ENCODE measurements at places on chromosomes 12 and 14.

DNA sequence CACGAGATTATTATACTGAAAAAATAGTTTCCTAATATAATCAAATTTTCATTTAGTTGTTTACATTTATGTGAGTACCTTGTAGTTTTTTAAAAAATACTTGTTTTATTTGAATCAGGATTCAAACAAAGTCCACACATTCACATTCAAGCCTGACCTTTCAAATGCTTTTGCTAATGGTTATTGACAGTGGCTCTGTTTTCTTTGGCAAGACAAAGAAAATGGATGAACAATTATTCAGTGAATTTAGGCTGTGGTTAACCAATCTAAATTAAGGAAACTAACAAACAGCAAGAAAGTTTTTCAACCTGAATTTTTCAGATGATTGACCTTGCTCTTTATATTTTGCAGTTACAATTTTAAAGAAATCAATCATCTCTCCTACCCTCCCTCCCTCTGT lies 9.7 kb downstream of the SLC4A8 start:
- DNase-seq: no peak

DNA sequence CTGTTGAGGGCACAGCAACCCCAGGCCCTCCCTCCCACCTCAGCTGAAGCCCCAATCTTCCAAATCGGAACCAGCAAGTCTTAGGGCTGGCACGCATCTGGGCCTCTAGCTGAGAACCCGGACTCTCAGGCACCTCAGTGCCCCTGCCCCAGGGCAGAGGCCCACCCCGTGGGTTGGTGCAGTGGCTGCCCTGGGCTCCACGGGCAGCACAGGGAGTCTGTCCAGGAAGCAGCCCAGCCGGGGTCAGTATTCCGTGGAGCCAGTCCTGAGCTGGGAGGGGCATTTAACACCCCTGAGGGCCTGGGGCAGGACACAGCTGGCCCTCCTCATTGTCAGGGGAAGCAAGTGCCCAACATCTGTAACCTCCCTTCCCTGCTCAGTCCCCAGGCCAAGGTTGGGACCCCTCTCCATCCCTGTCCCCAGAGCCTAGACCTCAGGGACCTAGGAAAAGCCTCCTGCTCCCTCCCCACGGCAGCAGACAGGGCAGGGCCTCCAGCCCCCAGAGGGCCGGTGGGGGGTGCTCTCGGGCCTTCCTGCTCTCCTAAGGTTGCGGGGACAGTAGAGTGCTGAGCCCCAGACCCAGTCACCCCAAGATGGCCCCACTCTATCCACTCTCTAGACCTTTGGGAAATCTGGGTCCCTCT lies 36.5 kb downstream of the SLC6A12 start:
- DNase-seq: no peak

- no peak for DNase-seq
Measured at GRCh38 chr12:123986374-123986965, 13.5 kb downstream of the ZNF664 start.

- peak; percentile 27 for DNase-seq
Measured at GRCh38 chr14:103002578-103003350, 54.6 kb downstream of the CDC42BPB start.

DNA sequence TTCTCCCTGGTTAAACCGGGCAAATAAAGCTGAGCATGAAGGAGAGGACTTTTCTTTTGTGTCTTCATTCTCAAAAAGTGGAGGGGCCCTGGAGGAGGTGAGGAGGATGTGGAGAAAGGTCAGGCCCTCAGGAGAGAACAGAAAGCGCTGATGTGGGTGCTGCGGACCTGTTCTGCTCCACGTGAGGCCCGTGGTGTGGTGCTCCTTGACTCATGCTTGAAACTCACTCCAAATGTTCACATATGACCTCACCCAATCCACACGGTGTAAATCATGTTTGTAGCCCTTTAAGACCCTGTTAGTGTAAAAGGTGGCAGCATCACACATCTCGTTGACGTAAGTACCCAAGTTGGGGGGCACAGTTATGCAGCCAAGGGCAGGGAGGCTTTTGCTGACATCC lies 126.2 kb downstream of the FOXN3 start:
- no peak for DNase-seq

DNA sequence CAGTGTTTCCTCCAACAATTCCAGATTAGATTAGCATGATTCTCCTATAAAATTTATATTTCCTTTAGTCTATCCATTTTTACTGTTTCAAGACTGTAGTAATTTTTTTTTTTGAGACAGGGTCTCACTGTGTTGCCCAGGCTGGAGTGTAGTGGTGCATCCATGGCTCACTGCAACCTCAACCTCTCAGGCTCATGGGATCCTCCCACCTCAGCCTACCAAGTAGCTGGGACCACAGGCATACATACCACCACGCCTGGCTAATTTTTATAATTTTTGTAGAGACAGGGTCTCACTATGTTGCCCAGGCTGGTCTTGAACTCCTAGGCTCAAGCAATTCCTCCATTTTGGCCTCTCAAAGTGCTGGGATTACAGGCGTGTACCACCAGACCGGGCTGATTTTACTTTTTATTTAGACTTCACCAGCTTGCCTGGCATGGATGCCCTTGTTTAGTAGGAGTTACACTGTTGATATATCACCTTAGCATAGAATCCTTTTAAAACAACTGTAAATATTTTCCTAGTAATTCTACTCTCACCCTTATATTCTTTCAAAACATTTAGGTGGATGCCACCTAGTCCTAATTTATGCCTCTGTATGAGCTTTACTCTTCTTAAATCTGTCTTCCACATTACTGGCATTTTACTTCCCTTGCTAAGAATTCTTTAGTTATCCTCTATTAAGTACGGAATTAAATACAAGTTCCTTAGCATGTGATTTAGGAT lies 55.8 kb upstream of the LIMA1 start:
- no peak for DNase-seq

- no peak for DNase-seq
Measured at GRCh38 chr14:47746986-47747385, 71.6 kb upstream of the MDGA2 start.

- no peak for DNase-seq
Measured at GRCh38 chr12:57057067-57057751, 7.3 kb upstream of the MYO1A start.

- DNase-seq: no peak
Measured at GRCh38 chr12:89960011-89960507, 251.4 kb upstream of the ATP2B1 start.

- DNase-seq: no peak
Measured at GRCh38 chr12:61713121-61713520, 547.1 kb upstream of the USP15 start.

DNA sequence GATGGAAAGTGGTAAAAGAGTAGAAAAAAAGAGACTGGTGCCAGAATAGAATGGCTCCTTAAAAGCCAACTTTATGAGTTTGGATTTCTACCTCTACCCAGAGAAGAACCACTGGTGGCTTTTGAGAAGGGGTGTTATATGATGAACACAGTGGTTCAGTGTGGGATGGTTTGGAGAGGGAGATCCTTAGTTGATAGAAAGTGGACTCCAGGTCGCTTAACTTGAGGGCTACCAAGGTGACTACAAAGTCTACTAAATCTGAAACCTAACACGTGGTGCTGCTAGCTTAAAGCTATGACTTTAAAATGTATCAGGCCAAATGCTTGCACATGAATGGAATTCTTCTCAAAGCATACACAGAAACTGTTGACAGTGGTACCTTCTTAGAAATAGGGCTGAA lies 8.4 kb downstream of the SPTB start:
- DNase-seq: no peak

- no peak for DNase-seq
Measured at GRCh38 chr14:92282669-92283068, 40.3 kb upstream of the SLC24A4 start.

DNA sequence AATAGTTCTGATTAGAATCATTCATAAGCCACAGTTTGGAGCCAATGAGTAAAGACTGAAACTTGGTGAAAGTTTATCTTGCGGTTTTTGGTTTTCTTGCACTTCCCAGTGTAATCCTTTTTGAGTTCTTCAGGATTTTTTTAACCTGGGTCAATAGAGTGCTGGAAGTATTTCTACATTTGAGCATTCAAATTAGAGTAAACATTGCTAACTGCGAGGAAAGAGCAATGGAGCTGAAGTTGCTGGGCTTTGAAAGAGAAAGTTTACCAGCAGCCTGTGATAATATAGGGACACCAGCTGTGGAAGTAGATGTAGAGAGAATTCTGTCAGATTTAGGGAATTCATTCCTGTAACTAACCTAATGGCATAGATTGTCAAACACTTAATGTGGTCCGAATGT lies 30.3 kb downstream of the ANO6 start:
- no peak for DNase-seq

GRCh38 chr12:57604454-57604991 lies at the start of gene DTX3:
Gene DTX3, plus strand, starts transcription at chr12:57604824. Its CDS starts 1,694 bp downstream, at chr12:57606518.
- DNase-seq: peak; percentile 57

- no peak for DNase-seq
Measured at GRCh38 chr12:52207895-52208294, 16.1 kb upstream of the KRT80 start.

Measured in A549 (cell line).